Fibroblast of upper back skin (primary cell): ENCODE measurements at places on chromosomes 5 and 9.
A peak's percentile ranks its signal among the peaks of the same experiment; 100 is the strongest.

DNA sequence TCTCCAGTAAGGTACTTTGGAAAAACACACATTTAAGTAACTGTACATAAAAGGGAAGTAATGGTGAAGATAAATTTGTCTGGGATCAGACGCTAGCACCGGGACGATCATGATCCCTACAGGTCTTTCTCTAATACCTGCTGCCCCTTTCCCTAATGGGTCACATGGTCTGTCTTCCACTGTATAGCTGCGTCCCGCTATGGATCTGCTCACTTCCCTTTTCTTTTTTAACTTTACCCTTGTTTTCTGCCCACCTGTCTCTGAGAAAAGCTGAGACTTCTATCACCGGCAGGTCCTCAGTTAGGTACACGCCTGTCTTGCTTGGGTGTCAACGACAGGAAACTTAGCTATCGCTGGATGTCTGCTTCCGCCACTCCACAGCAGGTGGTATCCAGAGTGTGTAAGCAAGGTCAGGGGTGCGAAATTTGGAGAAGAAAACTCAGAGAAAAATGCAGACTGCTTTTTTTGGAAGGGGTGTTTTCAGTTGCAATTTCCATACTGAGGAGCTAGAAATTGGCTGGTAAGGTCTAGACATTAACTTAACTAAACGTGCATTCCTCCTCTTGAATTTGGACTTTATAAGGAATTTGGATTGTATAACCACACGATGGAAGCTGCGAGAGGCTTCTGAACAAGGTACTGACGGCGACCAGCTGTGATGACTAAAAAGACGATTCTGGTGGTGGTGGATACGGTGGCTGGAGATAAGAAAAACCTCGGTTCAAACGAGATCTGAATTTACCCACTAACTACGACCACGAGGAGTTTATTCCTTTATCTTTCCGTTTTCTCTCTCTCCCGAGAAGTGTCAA lies 1.1 kb upstream of the ICE1 start:
- DNase-seq: no peak

DNA sequence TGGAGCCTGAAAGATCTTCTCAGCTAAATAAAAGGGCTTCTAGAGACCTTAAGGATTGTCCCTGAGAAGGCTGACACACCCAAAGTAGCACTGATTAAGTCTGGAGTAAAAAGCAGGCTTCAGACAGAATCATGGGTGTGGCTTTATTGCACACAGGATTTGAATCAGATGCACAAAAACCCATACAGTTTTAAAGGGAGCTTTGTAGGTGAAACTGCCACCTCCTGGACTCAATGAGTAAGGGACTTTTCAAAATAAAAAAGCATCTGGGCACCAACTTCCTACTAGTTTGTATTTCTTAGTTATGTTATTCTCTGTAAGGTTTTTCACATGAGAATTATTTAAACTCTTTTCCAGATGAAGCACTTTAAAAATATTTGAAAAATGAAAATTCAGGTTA lies 129.4 kb downstream of the EDIL3 start:
- DNase-seq: peak; percentile 76

- DNase-seq: no peak
These were observed 56.4 kb downstream of the BARX1 start for GRCh38 chr9:93898502-93899426.

DNA sequence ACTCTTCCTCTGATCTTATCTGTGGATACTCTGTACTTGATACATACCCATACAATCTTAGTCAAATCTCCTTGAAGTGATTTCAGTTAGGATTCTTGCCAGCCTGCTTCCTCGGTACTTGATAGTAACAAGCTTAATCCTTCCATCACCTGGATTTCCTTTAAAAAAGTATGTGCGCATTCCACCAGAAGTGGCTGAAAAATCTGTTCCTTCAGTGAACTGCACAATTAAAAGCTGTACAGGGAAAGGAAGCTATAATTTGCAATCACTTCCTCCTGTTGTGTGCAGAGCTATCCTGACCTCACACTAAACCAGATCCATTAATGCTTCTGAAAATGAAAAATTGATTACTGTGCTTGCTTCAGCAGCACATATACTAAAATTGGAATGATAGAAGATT lies 47.3 kb downstream of the PWWP2A start:
- no peak for DNase-seq

GRCh38 chr5:175306381-175306780 lies 137.6 kb downstream of the DRD1 start:
- no peak for DNase-seq

GRCh38 chr9:14961372-14962068 lies 51.3 kb upstream of the FREM1 start:
- no peak for DNase-seq

DNA sequence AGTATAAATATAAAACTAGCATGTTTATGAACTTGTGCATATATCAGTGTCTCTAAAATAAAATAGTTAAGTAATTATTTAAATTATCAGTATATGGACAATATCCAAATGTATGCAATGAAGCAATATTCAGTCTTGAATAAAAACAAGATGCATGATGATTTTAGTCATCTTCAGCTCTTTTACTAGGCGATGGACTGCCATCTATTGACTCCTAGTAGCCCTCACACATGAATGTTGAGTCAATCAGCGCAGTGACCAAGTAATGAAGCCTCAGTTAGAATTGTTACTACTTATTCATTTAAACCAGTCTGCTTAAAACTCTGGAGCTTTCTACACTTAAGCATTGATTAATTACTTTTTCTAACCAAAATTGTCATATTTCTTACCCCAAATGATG lies 92.9 kb upstream of the GRHPR start:
- DNase-seq: peak; percentile 49

DNA sequence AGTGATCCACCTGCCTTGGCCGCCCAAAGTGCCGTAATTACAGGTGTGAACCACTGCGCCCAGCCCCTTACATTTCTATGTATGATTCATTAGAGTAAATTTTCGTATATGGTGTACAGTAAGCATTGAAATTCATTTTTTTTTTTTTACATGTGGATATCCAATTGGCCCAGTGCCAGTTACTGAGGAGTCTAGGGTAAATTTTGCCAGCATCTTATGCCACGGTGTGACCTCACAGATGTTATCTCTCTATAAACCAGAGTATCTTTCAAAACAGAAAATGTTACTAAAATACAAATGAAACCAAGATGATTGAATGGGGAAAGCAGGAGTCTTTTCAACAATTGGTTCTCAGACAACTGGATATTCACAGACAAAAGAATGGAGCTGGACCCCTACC lies 64.7 kb downstream of the IPPK start:
- no peak for DNase-seq

- no peak for DNase-seq
These were observed 4.9 kb downstream of the ABCA2 start for GRCh38 chr9:137023157-137023556.

- peak; percentile 49 for DNase-seq
These were observed at the start of gene CMBL for GRCh38 chr5:10307206-10308148. CMBL (minus strand) TSS chr5:10307902; CDS start chr5:10290762, 17,140 bp downstream.

GRCh38 chr9:81868145-81868544 lies 60.1 kb upstream of the SPATA31D4 start:
- peak; percentile 22 for DNase-seq

GRCh38 chr9:19104515-19105282 lies 2.0 kb upstream of the HAUS6 start:
- DNase-seq: peak; percentile 26

GRCh38 chr5:179840766-179841165 lies 17.9 kb downstream of the MRNIP start:
- DNase-seq: no peak

DNA sequence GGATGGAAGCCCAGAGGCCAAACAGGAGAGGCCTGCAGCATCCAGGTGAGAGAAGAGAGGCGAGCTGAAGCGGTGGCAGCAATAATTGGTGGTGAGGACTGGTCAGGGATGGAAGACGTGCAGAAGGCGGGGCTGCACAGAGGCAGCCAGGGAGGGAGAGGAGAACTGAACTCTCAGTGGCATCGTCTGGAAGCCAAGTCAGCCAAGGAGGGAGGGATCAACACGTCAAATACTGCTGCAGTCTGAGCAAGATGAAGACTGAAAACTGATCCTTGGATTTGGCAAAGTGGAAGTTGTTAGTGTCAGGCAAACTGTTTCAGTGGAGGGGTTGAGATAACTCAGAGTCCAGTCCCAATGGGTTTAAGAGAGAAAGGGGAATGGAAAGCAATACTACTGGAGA lies 145.4 kb downstream of the CDK5RAP2 start:
- DNase-seq: peak; percentile 69

DNA sequence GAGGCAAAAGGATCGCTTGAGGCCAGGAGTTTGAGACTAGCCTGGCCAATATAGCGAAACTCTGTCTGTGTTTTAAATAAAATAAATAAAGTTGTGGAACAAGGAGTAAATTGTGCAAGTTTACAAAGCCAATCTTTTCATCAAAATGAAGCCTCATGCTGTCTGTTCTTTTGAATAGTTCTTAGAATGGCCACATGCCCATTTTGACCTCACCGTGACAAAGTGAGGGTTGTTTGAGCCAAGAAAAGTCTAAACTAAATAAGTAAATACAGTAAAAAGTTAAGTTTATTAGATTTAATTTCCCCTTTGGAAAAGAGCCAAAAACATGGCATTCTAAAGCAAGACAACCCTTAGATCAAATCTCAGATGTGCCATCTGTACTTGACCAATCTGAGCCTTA lies 165.7 kb downstream of the NDUFS4 start:
- no peak for DNase-seq

DNA sequence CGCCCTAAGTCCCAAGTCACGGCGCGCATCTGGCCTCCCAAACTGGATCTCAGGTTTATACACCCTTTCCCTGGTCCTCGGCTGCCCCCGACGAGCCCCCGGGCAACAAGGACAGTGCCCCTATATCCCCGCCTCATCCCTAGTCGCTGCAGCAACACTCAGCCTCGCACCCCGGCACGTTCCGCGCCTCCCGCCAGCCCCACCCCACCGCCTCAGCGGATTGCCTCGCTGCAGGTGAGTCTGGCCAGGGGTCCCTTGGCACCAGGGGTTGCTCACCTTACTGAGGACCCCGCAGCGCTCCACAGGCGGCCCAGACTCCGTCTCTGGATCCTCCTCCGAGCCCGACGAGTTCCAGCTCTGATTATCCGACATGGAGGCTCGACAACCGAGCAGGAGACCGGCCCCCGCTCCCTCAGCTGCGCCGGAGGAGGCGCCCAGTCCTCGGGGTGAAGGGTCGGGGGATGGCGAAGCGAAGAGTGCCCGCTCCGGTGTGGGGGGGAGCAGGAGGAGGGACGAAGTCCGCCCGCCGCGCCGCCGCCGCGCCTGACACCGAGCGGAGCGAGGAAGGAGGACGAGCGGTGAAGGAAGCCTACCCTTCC lies 494 bp downstream of the CERT1 start:
- peak; percentile 16 for DNase-seq

DNA sequence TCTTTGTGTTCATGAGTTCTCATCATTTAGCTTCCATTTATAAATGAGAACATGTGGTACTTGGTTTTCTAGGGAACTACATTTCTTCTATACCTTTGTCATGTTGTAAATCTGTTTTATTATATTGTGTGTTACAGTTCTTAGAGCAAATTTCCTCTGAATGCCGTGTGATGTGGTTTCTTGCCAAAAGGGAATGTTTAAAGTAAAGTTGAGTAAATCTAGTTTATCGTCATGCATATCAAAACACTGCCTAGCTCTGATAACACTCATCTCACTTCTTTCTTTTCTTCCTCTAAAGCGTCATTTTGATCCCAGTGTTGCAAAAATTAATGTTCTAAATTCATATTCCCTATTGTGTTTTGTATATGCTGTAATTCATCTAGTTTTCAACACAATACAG lies 295.4 kb upstream of the HAPLN1 start:
- peak; percentile 77 for DNase-seq

- peak; percentile 10 for DNase-seq
These were observed 235.6 kb downstream of the ELAVL2 start for GRCh38 chr9:23590276-23591000.

DNA sequence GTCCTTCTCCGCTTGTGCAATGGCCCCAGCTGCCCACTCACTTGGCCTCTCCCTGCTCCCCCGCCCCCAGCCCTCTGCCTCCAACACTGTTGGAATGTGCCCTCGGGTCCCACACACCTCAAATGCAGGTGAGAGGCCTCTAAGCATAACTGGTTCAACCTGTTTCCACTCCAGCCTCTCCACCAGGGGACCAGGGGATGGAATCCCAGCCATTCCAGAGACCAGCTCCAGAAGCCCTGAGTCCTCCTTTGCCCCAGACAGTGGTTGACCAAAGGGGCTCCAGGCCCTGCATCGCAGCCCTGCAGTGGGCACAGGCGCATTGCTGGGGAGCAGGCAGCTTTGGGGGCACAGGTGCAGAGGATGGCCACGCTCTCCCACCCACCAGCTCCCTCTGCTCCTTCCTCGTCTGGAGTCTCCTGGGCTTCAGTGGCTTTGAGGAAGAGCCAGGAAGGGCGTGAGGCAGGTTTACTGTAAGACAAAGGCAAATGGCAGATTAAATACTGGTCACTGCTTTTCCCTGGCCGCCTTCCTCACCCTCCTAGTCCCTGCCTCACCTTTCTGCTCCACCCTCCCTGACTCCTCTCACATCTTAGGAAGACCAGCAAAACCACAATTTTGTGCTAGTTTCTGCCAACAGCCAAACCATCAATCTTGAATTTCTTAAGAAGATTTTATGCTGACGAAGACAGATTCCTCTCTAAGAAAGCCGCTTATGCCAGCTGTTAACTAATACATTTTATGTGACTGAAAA lies 29.1 kb upstream of the IRX2 start:
- no peak for DNase-seq

DNA sequence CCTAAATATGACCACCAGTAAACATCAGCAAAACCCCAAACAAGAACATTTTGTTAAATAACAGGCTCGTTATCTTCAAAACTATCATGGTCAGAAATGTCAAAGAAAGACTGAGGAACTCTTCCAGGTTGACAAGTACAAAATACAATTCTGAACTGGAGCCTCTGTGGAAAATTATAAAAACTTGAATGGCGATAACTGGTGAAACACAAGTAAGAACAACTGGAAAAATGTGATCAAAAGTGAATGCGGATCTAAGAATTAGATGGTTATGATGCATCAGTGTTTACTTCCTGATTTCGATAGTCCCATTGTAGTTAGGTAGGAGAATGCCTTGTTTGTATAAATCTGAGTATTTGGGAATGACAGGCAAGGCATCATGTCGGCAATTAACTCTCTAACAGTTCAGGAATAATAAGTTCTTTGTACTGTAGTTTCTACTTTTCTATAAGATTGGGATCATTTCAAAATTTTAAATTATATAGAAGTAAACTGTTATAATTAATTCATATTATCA lies 740.2 kb upstream of the DMAC1 start:
- DNase-seq: no peak

GRCh38 chr9:111743275-111743674 lies 51.5 kb downstream of the SHOC1 start:
- DNase-seq: peak; percentile 69

DNA sequence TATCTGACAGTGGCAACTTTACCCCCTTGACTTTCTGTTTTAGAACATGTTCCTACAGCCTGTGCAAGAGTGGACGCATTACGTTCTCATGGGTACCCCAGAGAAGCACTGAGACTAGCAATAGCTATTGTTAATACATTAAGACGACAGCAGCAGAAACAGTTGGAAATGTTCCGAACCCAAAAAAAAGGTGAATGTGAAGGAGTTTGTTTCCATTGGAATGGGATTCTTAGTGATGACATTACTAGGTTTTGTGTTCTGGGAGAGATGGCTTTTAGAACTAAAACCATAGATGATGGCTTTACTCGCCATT lies 194.1 kb downstream of the ZSWIM6 start:
- no peak for DNase-seq
